ENCODE measurements at places on chromosomes 2 and 18.

GRCh38 chr2:104523921-104524320 lies 330.0 kb upstream of the POU3F3 start:
- DNase-seq, result no peak

GRCh38 chr18:37964885-37965571 lies 399.4 kb upstream of the CELF4 start:
- no peak for DNase-seq

GRCh38 chr2:40161986-40162385 lies 289.9 kb downstream of the SLC8A1 start:
- no peak for DNase-seq

GRCh38 chr2:68475576-68475975 lies 8.2 kb downstream of the APLF start:
- no peak for DNase-seq

- no peak for DNase-seq
Measured at GRCh38 chr2:240511351-240512108, 46.3 kb downstream of the ANKMY1 start.

DNA sequence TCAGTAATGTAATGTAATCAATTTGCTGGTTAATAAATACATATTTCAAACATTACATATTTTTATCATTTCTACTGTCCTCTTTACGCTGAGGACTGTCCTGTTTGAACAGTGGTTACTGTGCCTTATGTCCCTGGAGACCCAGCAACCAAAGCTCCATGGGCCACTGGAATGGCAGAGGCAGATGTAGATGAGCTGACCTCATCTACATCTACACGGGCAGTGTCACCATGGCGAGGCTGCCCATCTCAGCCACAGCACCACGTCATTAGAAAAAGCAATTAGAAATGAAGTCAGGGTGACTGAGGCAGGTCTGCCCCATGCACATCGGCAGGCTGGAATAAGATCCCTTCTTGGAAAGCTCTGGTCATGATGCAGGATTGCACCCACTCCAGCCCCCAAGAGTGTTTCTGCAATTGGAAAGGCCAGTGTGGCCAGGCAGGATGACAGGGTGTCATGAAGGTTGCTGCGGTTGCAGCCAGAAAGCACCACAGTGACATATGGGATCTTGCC lies 237.5 kb downstream of the NDUFA10 start:
- no peak for DNase-seq

- DNase-seq, result no peak
Measured at GRCh38 chr2:10487081-10487740, 39.1 kb upstream of the ODC1 start.

- no peak for DNase-seq
Measured at GRCh38 chr2:10001586-10001985, 41.8 kb upstream of the KLF11 start.

DNA sequence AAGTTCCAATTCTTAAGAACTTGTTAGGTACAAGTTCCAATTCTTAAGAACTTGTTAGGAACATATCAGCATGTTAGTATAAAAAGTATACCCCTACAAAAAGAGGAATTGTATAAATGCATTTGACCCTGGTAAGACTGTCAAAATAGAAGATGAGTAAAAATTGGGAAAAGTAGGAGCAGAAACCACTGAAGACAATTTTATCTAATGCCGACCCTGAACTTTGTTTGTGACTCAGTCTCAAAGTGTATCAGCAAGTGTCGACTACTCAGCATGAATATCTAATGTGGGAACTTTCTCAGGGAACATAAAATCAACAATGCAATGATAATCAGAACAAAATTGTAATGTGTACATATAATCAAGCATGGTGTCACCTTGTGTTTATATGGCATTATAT lies 583 bp upstream of the CD226 start:
- no peak for DNase-seq
